ENCODE measurements at places on chromosomes 5 and 9.

- no peaks in the 10 kb centered on the region for H3K27me3 ChIP-seq
- H3K36me3 ChIP-seq, result no peaks in the 10 kb centered on the region
- peaks cover 16% of the 10 kb centered on the region for H3K4me1 ChIP-seq
- H3K4me3 ChIP-seq, result no peak overlapping the region
Observed at GRCh38 chr5:118440496-118440895, 547.9 kb downstream of the DTWD2 start.

GRCh38 chr5:131786900-131787692 lies 9.7 kb downstream of the FNIP1 start:
- no peak overlapping the region for H3K4me3 ChIP-seq
- H3K27me3 ChIP-seq, result no peaks in the 10 kb centered on the region
- H3K4me1 ChIP-seq, result 0 out of 2 replicates have a peak, but pooled peaks cover 4% of the 10 kb centered on the region
- no peak for DNase-seq
- no peak overlapping the region for H3K27ac ChIP-seq
- H3K36me3 ChIP-seq, result no peaks in the 10 kb centered on the region

- H3K27me3 ChIP-seq, result no peaks in the 10 kb centered on the region
- no peak overlapping the region for H3K4me3 ChIP-seq
- DNase-seq, result no peak
- H3K4me1 ChIP-seq, result no peaks in the 10 kb centered on the region
Observed at GRCh38 chr9:120212153-120212852, 367.7 kb downstream of the CDK5RAP2 start.

- H3K4me3 ChIP-seq, result no peak overlapping the region
Observed at GRCh38 chr9:91844190-91844589, 105.8 kb downstream of the ROR2 start.

All from GM23338 (cell line).